Right lobe of liver (tissue), 6 donors: ENCODE measurements at places on chromosomes 11 and 22. TPM values are rescaled to one million over a fixed set of nuclear protein-coding genes. Genes with fewer than 3 reads are reported as not detected.

The TRPM5 gene
- total RNA-seq, result not detected

The EMID1 gene
- 1.3 TPM for total RNA-seq

The SLC5A4 gene
- total RNA-seq, result 0.11 TPM

The EXPH5 gene
- total RNA-seq, result 12.4 TPM
